HepG2 (cell line): ENCODE measurements at places on chromosomes 7 and 10.

DNA sequence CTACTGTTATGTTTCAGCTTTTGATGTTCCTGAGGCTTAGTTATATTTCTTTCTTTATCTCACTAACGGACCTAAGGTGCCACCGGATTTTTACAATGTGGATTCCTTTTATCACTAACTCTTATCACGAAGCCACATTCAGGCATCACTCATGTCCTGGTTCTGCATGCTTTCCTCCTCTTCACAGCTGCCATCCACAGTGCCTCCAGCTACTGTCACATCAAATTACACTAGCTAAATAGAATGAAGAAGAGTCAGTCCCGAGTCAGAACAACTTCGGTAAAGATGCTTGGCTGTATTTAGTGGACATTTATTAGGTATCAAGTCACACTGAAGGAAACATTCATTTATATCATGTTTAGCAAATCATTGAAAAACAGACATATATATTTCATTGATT lies 153.2 kb downstream of the NEBL start:
- no peak for DNase-seq

DNA sequence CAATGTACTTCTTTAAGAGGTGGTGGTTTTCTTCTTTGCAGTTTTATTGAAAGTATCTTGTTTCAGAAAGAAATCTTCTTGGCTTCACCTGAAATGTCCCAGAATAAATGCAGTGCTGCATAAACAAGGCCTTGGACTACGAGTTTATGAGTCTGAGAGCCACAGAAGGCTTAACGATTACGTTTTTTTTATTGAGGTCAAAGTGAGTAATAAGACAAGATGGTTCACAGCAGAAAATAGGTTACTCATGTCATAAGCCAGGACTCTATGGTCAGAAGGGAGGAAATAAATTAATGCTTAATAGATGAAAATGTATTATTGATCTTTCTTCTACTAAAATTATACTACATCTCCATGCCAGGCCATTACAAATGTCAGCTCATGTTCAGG lies 13.7 kb upstream of the NPTX2 start:
- DNase-seq: no peak

GRCh38 chr7:40583667-40584444 lies 449.1 kb downstream of the SUGCT start:
- peak; percentile 74 for DNase-seq

DNA sequence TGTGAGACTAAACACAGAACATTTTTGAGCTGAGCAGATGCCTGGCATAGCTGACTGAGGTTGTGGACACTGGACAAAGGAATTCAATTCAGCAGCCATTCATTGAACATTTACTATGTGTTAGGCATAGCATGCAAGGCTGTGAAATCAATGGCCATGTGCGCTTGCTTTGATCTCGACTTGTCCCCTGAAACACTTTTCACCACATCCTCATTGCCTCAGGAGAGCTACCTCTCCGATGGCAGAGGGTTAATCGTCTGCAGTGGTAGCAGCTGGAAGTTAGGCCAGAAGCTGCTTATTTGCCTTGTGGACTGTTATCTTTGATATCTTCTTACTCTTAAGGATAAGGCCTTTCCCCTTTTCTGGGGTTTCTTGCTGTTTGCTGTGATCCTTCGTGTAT lies 297.8 kb downstream of the AUTS2 start:
- DNase-seq: no peak

DNA sequence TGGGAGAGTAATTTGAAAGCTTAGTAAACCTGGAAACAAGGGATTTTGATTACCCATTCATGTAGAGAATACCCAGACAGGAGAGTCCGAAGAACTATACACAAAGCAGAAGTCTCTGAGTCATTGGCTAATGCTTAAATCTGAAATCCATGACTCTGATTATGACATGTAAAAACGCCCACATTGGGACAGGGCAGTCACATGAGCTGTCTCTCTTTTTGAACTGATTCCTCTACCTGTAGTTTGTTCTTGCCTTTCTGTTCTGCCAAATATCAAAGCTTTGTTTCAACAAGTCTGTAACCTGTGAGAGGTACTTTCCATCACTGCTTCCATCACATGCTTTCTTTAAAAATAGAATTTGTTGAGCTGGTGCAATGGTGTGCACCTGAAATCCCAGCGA lies 4.3 kb upstream of the GPNMB start:
- DNase-seq: no peak

DNA sequence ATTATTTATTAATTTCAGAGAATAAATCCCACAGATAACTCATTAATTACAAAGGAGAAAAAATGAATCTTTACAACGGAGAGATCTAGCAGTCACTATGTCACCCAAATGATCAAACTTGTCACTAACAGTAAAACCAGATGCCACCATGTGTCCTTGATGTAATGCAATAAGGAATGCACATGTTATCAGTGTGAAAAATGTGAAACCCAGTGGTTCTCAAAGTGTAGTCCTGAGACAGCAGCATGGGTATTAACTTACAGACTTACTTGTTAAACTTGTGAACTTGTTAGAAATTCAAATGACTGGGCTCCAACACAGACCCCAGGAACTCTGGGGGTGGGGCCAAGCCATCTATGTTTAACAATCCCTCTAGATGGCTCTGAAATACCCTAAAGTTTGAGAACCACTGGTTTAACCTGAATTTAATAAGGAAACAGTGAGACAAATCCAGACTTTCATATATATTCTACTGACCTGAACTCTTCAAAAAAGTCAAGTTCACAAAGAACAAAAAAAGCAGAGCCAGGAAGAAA lies 77.4 kb downstream of the RNLS start:
- no peak for DNase-seq

- DNase-seq: no peak
Measured at GRCh38 chr10:21413268-21413667, 112.2 kb downstream of the SKIDA1 start.

DNA sequence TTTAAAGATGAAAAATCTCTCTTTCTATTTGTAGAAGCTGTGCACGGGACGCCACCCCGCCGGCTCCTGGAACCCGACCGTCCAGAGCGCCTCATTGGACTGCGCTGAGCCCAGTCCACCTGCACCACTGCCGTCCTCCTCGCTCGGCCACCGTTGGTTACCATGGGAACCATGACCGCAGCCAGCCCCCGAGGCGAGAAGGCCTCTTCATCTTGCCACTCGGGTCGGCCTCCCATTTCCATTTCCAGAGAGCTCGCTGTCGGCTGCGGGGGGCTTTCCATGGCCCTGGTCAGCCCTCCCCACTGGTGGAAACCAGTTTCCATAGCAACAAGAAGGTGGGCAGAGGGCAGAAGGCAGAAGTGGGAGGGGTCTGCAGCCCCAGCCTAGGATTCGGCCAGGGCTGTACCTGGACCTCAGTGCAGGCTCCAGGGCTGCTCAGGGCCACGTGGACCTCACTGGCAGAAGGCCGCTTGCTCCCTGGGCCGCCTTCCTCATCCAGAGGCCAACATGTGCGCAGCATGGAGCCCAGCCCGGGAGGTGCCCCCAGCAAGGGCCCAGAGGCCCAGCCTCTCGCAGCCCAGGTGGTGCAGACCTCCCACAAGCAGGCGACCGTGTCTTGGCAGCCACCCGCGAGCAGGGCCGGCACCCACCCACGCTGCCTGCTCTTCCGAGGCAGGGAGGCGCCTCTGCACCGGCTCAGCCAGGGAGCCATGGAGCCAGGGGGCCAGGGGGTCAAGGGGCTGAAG lies 283.5 kb upstream of the PPP2R2D start:
- DNase-seq: no peak

DNA sequence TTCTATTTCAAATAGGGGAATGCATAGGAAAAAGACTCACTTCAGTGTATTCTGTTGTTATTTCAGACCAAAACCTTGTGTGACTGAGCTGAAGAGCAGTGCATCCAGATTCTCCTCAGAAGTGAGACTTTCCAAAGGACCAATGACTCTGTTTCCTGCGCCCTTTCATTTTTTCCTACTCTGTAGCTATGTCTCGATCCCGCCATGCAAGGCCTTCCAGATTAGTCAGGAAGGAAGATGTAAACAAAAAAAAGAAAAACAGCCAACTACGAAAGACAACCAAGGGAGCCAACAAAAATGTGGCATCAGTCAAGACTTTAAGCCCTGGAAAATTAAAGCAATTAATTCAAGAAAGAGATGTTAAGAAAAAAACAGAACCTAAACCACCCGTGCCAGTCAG lies 12.0 kb downstream of the TET1 start:
- DNase-seq: no peak

GRCh38 chr7:144826208-144826607 lies 9.6 kb downstream of the TPK1 start:
- DNase-seq: no peak

- no peak for DNase-seq
Measured at GRCh38 chr10:89086801-89087521, 96.4 kb downstream of the FAS start.

DNA sequence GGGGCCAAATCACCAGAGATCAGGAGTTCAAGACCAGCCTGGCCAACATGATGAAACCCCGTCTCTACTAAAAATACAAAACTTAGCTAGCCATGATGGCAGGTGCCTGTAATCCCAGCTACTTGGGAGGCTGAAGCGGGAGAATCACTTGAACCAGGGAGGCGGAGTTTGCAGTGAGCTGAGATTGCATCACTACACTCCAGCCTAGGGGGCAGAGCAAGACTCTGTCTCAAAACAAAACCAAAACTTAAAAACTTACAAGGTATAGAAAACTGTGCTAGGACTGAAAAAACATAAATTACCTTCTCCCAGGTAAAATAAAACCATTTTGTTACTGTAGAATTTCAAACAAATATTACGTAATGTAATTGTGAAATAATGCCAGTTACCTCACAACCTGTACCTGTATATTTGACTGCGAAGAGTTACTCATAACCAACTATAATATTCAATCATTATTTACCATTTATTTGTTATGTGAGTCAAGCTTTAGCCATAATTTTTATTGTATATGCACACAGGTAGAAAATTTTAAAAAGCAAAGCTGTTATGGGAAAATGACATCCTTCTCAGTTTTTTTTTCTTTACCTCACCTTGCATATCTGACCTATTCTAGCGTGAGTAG lies 180.9 kb downstream of the SEMA3A start:
- no peak for DNase-seq

DNA sequence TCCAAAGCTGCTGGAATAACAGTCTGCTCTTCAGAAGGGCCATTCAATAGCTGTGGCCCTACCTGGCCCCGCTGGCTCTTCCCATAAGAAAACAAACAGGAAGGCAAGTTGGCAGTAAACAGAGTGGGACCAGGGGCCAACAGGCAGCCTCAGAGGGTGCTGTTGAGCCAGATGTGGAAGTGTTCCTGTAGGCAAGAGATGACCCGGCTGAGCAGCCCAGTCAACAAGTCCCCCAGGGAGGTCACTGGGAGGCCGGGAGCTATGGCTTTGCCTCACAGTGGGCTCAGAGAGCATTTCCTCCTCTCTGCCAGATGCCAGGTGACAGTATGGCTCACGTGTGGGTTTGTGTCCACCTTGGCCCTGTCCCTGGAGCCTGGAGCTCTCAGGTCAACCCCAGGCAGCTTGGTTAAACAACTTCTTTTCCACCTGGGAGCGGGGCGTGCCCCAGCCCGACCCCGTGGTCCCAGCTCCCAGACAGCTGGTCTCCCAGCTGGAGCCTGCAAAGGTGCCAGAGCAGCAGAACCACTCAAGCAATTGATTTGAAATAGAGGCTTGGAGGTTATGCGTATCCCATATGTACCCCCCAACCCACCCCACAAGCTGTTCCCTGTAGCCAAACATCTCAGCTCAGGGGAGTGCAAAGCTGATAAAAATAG lies 33.8 kb upstream of the LOXL4 start:
- peak; percentile 43 for DNase-seq

- no peak for DNase-seq
Measured at GRCh38 chr10:38094927-38095574, 914 bp downstream of the ZNF37A start.

GRCh38 chr10:2038036-2038435 lies 300.7 kb upstream of the ADARB2 start:
- DNase-seq: no peak

DNA sequence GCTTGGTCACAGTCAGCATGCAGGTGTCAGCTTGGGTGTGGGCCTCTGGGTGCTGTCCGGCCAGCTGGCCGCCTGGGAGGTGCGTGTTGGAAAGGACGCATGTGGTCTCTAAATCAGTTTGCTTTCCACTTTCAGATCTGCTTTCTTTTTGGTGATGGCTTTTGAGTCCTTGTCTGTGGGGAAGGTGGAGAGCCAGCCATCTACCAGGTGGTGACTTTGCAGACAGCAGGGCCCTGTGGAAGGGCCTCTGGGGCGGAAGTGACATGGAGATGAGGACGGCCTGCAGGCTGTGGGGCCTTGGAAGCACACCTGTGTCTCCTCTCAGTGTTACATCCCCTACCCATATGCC lies 59.4 kb downstream of the WDR37 start:
- DNase-seq: no peak

- DNase-seq: no peak
Measured at GRCh38 chr10:82390866-82391658, 516.1 kb downstream of the NRG3 start.

GRCh38 chr7:5692112-5692844 lies 89.2 kb downstream of the RNF216 start:
- peak; percentile 71 for DNase-seq

GRCh38 chr7:111987115-111987826 lies 218.9 kb downstream of the DOCK4 start:
- no peak for DNase-seq

GRCh38 chr7:158422196-158422886 lies 165.3 kb downstream of the PTPRN2 start:
- DNase-seq: no peak

- peak; percentile 55 for DNase-seq
Measured at GRCh38 chr7:151631953-151632749, 112.5 kb upstream of the RHEB start.

GRCh38 chr10:122673731-122674130 lies 25.9 kb downstream of the C10orf120 start:
- DNase-seq: no peak

DNA sequence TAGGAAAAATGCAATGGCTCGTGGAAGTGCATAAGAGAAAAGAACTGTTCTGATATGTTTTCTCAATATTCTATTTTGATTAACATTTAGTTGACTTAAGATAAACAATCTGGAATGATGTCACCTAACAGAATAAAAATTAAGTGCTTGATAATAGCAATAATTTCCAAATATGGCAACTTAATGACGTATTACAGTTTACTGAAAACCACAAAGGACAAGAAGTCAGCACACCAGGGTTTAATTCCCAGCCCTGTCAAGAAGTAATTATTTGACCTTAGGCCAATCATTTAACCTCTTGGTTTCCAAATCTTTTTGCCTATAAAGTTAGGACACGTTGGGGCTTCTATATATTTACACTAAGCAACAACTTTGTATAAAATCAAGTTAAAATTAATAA lies 95.7 kb downstream of the CABCOCO1 start:
- DNase-seq: no peak

GRCh38 chr7:7529328-7529727 lies 6.3 kb downstream of the COL28A1 start:
- no peak for DNase-seq

GRCh38 chr10:102413053-102413705 lies 5.4 kb downstream of the PSD start:
- no peak for DNase-seq

- no peak for DNase-seq
Measured at GRCh38 chr7:21142081-21142480, 285.8 kb upstream of the SP4 start.

GRCh38 chr7:25913598-25914224 lies 238.3 kb upstream of the NFE2L3 start:
- no peak for DNase-seq
